H9 (cell line): ENCODE measurements at places on chromosomes 16 and 17.
A peak's percentile ranks its signal among the peaks of the same experiment; 100 is the strongest.

DNA sequence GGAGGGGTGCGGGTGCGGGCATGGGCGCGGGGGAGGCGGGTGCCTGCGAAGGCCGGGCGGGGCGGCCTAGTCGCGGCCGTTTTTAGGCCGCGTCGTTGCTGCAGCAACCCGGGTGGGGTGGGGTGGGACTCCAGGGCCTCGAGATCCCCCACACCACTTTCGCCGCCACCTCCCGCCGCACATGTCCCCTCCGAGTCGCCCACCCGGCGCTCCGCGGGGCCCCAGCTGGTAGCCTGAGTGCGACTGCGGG is 11.3 kb downstream of the TBX2 start:
- no peak for DNase-seq

GRCh38 chr16:30104492-30104891 is 8.5 kb upstream of the YPEL3 start:
- DNase-seq = peak; percentile 26

DNA sequence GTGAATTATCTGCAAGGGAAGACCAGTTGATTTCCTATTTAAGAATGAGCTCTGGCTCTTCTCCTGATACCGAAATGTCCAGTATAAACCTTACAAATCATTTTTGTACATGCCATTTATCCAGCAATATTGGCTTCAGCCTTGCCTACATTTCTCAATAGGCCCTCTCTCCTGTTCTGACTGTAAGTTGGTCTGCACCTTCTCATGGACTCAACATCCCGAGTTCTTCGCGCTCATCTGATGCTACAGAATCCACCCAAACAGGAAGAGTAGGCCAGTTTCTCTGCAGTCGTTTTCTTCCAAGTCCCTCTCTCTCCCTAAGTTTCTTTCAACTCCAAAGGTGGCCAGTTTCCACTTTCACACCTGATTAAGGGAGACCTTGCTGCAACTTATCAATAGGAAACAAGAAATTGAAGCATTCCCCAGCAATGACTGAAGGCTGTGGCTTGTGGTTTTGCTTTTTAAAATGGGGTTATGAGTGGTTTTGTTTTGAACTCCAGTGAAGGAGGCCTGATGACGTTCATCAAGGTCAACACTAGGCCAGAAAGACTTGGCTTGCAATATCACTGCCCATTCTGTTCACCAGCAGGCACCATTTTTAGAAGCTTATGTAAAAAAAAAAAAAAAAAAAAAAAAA is 383.0 kb downstream of the MAF start:
- no peak for DNase-seq

DNA sequence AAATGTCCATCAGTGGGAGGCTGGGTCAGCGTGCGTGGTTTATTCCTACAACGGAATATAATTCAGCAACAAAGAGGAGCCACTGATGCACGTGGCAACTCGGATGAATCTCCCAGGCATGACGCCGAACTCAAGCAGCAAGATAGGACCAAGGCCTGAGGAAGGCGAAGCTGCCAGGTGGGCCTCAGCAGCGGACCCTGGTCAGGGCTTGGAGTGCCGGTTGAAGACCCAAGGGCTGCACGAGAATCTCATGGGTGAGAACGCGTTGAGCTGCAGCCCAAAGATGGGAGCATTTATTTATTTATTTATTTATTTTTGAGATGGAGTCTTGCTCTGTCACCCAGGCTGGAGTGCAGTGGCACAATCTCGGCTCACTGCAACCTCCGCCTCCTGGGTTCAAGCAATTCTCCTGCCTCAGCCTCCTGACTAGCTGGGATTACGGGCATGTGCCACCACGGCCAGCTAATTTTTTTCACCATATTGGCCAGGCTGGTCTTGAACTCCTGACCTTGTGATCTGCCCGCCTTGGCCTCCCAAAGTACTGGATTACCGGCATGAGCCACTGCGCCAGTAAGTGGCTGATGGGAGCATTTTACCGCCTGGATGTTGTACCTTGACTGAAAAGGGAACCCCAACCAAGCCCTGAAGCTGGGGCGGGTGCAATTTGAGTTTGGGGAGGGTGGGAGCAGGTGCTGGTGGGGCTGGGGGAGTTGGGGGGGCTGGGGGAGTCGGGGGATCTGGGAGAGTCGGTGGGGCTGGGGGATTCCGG is 18.1 kb upstream of the BAHCC1 start:
- DNase-seq = peak; percentile 27

DNA sequence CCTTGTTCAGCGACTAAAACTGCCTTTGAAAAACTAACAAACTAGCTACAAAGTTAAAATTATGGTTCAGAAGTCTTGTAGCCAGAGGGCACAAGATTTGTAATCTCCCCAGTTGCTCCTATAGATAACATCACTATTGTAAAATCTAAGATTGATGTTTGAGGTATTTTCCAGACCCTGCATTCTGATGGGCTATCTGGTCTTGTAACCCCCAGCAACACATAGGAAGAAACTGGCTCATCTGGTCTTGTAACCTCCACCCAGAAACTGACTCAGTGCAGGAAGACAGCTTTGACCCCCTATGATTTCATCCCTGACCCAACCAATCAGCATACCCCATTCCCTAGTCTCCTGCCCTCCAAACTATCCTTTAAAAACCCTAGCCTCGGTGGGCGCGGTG is 12.3 kb upstream of the CHCT1 start:
- DNase-seq = no peak

- DNase-seq = no peak
These were observed 75.8 kb downstream of the MRC2 start for GRCh38 chr17:62703261-62703775.

DNA sequence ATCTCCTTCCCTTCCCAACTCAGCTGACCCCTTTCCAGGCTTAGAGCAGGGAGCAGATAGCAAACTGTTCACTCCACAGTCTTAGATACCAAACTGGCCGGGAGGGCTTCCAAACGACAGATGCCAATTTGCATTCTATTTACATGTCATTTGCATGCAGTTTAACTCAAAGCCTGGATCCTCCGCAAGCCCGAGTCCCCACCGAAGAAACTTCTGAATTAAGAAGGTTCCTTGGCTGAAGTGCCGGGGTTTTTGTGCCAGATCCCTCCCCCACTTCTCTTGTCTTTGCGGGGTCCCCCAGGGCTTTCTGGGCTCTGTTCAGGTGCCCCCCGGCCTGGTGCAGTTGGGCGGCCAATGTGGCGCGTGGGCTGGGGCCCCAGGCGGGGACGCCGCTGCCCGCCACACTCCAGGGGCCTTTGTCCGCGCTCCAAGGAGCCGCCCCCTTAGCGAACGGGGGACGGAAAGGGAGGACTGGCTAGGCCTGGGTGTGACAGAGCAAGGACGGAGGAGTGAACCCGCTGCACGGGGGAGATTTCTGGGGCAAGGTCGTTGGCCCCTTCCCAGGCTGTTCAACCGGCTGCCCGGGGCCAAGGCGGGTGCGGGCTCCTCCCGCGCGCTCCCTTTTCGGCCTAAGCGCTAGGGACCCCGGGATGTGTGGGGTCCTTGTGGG is 1.2 kb downstream of the GPRC5B start:
- peak; percentile 64 for DNase-seq

- no peak for DNase-seq
These were observed 546.4 kb upstream of the EEF2KMT start for GRCh38 chr16:5643855-5644531.

- peak; percentile 93 for DNase-seq
These were observed at the start of gene KCNAB3 for GRCh38 chr17:7929158-7930023. Gene KCNAB3, minus strand, starts transcription at chr17:7929856. Its CDS starts 421 bp downstream, at chr17:7929435.

DNA sequence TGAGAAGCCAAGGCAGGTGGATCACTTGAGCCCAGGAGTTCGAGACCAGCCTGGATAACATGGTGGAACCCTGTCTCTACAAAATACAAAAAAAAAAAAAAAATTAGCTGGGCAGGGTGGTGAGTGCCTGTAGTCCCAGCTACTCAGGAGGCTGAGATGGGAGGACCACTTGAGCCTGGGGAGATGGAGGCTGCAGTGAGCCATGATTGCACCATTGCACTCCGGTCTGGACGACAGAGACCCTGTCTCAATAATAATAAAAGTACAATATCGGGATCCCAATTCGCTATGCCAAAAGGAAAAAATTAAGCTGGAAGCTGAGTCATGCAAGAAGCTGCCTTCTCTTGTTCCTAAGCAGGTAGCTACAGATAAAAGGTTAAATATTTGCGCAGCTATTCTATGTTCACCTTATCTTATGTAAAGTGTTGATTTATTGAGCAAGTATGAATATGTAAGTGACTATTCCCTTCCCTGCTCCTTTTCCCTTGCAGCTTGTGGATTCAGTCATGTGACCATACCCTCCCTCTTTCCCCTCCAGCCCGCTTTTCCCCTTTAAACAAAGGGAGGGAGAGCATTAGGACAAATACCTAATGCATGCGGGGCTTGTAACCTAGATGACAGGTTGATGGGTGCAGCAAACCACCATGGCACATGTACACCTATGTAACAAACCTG is 112.0 kb downstream of the LITAF start:
- DNase-seq = no peak

- no peak for DNase-seq
These were observed 6.9 kb downstream of the ERCC4 start for GRCh38 chr16:13926891-13927290.

- DNase-seq = no peak
These were observed 4.1 kb downstream of the DPEP3 start for GRCh38 chr16:67976205-67976604.

DNA sequence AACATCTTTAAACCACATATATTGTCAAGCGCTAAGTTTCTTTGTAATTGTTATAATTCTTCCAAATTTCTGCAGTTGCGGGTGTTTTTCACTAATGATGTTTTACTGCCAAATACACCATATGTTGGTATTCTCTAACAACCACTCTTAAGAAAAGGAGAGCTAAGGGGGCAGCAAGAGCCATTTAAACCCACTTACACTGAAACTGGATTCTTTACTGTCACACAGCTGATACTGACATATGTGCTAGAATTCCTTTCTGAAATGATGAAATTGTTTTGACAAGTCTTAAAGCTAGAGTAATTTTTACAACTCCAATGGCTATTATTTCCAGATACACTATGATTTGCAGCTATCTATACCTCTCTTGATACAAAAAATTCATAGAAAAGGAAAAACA is 483.1 kb downstream of the CDH11 start:
- DNase-seq = no peak

GRCh38 chr17:1108765-1109605 is 70.8 kb downstream of the ABR start:
- no peak for DNase-seq

DNA sequence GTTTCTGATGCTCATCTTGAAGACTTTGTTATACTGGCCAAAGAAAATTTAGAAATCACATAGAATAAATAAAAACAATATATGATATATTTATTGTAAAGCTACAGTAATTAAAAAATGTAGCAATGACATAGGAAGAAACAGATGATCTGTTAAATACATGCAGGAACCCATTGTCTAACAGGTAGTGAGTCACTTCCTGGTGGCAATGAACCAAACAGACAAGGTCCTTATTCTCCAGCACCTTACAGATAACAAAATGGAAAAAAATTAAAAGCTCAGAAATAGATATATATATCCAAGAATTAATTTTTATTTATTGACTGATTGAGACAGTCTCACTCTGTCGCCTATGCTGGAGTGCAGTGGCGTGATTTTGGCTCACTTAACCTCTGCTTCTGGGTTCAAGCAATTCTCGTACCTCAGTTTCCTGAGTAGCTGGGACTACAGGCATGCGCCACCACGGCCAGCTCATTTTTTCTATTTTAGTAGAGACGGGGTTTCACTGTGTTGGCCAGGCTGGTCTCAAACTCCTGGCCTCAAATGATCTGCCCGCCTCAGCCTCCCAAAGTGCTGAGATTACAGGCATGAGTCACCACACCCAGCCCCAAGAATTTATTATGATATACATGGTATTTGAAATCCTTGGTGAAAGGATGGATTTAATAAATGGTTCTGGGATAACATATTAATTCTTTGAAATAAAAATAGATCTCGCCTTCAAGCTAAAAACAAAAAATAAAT is 7.5 kb downstream of the NETO2 start:
- no peak for DNase-seq

DNA sequence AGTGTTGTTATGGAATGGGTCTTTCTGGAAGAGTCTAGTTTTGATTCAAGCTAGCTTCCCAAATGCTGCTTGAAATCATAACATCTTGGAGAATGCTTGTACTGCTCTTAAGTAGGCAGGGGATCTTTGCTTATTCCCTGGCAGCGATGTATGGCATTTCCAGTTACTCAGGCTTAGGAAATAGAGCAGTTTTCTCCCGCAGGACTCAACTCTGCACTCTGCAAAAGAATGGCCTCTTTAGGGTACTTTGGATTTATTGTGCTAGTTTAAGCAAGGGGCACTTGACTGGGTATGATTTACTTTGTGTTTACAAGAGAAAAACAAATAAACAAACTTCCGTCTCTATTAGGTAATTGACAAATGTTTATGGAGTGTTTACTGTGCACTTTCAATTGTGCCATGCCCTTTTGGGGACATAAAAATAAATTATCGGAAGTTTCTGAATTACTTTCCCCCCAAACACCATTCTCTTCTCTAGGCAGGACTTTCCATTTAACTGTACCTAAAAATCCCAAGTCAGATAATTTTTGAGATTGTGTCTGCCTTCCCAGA is 164.0 kb downstream of the MAP2K6 start:
- DNase-seq = no peak

- peak; percentile 34 for DNase-seq
These were observed 16.1 kb downstream of the LASP1 start for GRCh38 chr17:38885728-38886642.

DNA sequence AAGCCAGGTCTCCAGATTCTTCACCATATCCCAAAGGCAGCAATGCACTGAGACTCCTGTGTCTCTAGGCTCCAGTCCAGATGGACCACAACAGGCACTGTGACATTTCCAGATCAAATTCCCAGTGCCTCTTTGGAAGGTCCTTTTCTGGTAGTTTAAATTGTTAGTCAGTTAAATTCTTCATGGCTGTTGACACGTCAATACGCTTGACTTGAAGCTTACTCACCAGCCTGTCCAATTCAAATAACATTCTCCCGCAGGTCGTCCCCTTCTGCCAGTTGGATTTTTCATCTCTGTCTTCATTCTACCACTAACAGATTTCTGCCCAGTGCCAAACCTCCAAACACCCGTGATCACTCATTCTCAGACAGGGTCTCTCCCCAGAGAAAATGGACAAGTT is 86.7 kb downstream of the SHISA9 start:
- no peak for DNase-seq

DNA sequence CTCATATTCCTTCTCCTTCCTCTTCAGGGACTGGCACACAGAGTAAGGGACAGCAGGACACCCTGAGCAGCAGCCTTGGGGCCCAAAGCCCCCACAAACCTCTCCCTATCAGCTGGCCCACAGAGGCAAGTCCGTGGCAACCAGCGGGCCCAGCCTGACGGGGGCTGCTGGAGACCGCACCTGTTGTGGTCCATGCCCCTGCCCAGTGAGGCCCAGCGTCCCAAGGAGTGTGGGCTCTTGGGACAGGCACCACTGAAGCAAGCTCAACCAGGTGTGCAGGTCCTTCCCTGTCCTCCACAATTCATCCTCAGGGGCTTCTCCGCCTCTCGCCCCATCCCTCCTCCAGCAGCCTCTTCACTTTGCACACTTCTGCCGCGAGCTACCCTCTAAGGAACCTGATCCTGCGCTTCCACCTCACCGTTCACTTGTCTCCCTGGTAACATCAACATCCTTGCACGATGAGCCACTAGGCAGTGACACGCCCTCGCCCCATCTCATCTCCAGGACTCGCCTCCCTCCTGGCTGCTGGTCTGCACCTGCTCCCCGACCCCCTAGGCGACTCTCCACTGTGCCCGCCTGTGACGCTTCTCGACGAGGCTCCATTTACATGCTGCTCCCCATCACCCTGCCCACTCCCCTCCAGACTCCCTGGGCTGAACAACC is 12.7 kb downstream of the MNT start:
- no peak for DNase-seq

GRCh38 chr17:3813171-3813570 is 12.2 kb upstream of the ITGAE start:
- DNase-seq = no peak

GRCh38 chr16:4972938-4973587 is 14.9 kb downstream of the SEC14L5 start:
- no peak for DNase-seq
